ENCODE measurements at places on chromosomes 11 and 22.

- no peak for DNase-seq
Measured at GRCh38 chr11:94276943-94277342, 27.4 kb upstream of the IZUMO1R start.

DNA sequence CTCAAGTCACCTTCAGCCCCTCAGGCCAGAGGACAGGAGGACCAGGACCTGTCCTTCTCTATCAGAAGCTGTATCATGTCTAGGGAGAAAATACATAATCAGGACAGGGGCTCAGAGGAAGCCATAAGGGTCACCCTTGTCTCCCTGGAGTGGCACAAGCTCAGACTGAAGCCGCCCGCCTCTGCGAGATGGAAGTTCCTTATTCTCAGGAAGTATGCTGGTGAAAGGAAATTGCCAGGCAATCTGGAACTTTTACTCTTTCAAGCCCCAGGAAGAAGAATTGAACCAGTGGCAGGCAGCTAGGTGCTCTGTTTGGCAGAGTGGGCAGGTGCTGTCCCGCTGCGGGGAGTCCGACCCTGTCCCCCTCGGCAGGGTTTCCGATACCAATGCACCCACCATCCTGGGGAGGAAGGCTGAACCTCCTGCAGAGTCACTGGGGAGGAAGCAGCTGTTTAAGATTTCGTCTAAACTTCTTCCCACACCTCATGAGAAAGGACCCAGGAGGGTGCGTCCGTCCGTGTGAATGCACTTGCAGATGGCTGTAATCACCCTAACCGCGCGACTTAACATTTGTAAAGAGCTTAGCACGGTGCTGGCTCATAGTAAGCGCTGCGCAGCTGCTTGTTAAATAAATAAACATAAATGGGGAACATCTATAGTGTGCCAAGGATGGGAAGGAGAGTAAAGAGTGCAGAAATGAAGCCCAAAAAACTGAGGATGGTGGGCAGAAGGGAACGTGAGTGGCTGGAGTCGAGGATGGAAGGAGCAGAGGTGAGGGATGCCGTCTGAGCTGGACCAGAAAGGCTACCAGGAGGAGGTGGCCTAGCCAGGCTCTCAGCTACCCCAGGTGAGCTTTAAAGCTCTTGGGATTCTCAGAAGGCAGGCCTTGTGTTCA lies 5.0 kb upstream of the ANO1 start:
- DNase-seq: peak; percentile 31

DNA sequence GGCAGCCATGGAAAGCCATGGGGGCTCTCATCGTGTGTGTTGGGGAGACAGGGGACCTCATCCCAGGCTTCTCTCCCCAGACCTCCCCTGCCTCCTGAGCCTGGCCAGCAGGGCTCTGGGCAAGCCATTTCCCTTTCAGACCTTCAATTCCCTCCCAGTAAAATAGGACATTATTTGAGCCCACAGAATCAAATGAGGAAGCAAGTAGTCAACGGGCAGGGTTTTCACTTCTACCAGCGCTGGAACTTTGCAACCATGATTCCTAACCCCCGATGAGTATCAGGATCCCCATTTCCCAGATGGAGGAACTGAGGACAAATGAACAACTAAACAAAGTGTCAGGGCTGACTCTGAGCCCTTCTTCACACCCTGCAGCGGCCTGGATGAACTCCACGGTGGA lies 48.9 kb upstream of the TCF20 start:
- DNase-seq: no peak

DNA sequence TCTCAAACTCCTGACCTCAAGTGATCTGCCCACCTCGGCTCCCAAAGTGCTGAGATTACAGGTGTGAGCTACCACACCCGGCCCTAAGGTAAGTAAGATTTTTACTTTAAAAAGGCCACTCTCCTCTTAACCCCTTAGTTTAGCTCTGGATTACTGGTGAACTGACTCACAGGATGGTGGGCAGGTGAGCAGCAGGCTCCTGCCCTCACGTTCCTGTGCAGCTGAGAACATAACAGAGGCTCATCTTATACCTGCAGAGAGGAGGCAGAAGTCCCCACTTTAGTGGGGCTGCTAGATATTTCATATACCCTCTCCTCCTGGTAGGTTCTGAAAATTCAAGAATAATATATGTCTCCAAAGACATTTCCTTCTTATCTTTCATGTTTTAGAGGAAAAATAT lies 17.1 kb upstream of the SERPIND1 start:
- DNase-seq: no peak

- no peak for DNase-seq
Measured at GRCh38 chr11:97888641-97889040, 1132.1 kb upstream of the CNTN5 start.

- DNase-seq: no peak
Measured at GRCh38 chr11:76008474-76008873, 193.5 kb downstream of the UVRAG start.

Measured in left hindlimb (tissue), 1 donor.